Panc1 (cell line): ENCODE measurements at places on chromosomes 7 and 10.

DNA sequence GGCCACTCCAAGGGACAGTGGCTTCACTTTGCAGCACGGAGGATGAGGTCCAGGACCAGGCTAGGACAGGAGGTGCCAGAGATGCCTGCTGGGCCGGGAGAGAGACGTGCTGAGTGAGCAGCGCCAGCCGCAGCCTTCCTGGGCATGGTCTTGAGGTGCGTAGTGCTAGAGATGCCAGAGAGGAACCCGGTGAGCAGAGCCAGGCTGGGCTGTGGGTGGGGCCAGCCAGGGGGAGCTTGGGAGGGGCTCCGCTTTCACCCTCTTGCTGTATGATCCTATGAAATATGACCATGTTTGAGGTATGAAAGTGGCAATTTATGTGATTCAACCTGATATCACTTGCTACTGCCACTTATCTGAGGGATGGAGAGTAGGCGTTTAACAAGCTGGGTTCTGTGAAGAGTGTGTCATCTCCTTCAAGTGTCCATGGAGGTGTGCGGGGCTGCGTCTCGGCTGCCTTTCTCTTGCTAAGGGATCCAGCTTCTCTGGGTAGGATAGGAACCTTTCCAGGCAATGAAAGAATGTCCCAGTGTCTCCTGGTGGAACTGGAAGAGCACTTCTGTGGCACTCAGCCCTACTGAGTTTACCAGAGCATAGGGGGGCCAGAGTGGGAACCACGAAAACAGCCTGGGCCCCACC, 518.4 kb upstream of the FOXK1 start:
- DNase-seq = no peak

- no peak for DNase-seq
Observed at GRCh38 chr7:70657571-70657970, 474.4 kb upstream of the GALNT17 start.

GRCh38 chr7:113799896-113800295, 118.9 kb downstream of the PPP1R3A start:
- no peak for DNase-seq

DNA sequence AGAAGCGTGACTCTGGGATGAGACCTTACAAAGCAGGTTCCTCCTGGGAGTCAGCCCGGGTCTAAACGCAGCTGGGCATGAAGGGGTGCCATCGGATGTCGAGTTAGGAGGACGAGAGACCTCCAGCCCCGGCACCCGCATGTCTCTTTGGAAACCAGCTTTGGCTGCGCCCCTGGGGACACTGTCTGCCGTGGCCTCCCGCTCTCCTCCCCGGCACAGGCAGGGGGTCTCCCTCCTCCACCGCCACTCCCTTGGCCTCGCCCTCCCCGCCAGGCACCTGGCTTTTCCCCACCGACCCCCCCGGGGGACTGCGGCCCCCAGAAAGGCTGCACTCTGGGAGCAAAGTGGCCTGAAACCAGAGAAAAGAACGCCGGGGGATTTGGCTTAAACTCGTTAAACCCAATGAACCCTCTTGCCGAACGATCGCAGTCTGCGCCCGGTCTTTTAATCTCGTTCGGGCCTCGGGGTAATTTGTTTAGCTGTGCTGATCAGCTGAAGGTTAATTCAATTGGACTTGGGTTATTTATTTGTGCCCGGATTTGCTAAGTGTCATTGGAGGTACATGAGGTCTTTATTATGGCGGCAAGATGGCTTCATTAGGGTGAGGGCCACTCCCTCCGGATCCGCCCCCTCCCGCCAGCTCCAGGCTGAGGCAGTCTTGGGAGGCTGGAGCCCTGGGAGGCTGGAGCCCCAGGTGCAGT, 16.4 kb upstream of the PSMG3 start:
- DNase-seq = no peak

- DNase-seq = no peak
Observed at GRCh38 chr10:74047304-74047703, 49.4 kb downstream of the VCL start.

DNA sequence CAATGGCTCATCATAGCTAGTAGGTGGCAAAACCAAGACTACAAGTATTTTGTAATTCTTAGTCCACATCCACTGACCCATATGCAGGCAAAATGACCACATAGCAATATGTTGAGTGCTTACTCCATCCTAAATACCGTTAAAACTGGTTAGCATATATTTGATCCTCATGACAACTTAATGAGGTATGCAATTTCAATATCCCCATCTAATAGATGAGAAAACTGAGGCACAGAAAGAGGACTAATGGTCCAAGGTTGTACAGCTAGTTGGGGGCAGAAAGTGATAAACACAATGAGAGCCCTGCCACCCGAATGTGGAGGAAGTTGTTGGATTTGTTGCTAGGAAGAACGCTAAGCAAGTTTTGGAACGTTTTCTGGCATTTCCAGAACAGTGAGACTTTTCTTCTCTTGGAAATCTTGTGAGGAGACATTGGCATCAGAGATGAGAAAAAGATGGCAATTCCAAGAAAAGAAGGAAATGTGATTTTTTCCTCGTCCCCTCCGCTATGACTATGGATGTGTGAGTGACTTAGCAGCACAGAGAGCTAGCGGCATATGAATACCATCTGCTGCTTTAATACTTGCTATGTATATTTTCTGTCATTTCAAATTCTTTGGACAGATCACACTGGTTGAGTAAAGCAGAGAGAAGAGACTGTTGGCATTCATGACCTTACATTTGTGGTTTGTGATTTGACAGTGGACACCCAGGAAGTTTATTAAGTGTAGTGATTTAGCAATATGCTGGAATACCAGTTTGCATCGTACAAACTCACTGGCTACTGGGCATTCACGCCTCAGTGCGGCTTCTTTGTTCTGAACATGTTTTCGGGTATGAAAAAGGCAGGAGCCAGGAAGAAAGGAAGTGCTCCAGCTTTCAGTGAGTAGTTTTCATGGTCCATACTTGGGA, 51.5 kb downstream of the NRCAM start:
- DNase-seq = no peak

- no peak for DNase-seq
Observed at GRCh38 chr7:29397398-29397797, 166.2 kb upstream of the PRR15 start.

GRCh38 chr7:24917510-24918239, 62.3 kb downstream of the OSBPL3 start:
- DNase-seq = no peak

DNA sequence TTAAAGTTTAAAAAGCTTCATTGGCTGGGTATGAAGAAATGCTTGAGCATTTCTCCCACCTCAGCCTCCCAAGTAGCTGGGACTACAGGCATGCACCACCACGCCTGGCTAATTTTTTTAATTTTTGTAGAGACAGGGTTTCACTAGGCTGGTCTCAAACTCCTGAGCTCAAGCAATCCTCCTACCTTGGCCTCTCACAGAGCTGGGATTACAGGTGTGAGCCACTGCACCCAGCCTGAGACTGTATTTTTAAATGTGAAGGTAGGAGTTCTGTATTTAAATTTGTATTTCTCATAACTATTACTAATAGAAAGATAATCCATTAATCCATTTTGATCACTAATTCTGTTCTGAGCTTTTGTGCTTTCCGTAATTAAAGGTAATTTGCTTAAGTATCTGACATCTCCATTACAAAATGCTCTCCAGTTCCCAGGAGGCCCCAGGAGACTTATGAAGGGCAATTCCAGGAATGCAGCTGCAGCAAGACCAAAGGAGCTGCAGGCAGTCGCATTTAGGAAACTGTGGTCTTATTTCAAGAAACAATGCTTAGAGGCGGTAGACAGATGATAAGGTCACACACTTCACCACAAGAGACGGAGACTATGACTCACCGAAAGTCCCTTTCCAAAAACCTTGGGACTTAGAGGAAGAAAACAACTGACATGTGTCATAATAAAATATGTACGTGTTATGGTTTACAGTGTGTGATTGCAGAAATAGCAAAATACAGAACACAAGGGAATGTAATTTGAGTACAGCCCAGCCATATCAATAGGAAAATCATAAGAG, 23.3 kb downstream of the YAE1 start:
- DNase-seq = no peak
